CD4-positive, alpha-beta T cell treated with Interleukin-6 at 100 ng/mL for 8 hours (primary cell): ENCODE measurements at places on chromosomes 6 and 20.

DNA sequence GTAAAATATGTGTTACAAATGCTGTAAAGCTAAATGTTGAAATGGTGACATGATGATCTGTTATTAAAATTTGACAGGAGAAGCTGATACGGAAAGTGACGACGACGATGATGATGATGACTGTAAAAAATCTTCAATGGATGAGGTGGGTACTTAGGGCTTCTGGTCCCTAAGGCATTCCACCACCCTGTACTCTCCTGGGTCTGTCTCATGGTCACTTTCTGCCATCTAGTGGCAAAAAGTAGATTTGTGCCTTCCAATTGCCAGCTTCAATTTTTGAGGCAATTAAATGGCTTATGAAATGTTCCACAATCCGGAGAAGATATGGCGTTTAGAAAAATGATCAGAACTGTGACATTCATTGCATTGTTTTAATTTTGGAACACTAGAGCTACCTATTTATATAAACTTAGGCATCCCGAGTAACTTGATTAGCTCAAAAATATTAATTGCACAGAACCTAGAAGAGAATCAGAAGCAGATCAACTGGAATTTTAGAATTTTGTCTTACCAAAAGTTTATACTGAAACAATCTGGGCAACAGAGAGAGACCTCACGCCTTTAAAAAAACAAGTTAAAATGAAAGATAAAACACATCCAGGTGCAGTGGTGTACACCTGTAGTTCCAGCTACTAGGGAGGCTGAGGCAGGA lies 346.5 kb upstream of the PLCB4 start:
- peak; percentile 32 for DNase-seq

GRCh38 chr6:157221049-157221816 lies 102.1 kb downstream of the TMEM242 start:
- peak; percentile 79 for DNase-seq

DNA sequence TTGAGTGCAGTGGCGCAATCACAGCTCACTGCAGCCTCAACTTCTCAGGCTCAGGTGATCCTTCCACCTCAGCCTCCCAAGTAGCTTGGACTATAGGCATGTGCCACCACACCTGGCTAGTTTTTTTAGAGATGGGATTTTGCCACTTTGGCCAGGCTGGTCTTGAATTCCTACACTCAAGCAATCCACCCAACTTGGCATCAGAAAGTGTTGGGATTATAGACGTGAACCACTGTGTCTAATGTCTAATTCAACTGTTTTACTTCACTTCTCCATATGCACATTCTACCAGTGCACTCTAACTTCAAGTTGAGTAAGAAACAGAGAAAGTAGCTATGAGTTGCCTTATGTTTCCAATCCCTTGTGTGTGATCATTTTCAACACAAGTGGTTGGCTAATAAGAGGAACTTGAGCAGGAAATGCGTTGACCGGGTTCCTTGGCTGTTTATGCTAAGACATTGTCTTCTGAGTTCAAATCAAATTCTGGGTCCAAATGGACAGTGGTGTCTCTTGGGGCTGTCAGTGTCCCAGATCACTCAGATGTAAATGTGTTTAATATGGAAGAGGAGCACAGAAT lies 23.9 kb downstream of the ZNF337 start:
- DNase-seq = no peak

- no peak for DNase-seq
Measured at GRCh38 chr6:4384656-4385055, 249.3 kb upstream of the ECI2 start.

GRCh38 chr6:119978274-119978889 lies 628.8 kb upstream of the MAN1A1 start:
- DNase-seq = no peak

DNA sequence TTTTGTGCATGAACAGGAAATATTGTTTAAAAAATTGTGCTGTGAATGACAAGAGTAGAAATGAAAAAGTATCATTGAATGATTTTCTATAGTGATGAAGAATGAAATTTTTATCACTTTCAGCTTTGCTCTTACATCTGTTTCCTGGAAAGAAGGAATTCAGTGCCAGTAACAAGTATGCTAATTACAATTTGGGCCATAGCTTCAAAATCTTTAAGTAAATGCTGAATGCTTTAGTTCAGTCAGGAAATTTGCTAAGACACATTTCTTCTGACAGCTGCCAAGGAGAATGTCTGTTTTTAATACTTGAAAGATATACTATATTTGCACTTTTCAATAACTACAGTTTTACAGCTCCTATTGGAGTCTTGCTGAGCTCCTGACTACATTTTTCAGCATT lies 203.7 kb upstream of the RSPO3 start:
- DNase-seq = no peak

DNA sequence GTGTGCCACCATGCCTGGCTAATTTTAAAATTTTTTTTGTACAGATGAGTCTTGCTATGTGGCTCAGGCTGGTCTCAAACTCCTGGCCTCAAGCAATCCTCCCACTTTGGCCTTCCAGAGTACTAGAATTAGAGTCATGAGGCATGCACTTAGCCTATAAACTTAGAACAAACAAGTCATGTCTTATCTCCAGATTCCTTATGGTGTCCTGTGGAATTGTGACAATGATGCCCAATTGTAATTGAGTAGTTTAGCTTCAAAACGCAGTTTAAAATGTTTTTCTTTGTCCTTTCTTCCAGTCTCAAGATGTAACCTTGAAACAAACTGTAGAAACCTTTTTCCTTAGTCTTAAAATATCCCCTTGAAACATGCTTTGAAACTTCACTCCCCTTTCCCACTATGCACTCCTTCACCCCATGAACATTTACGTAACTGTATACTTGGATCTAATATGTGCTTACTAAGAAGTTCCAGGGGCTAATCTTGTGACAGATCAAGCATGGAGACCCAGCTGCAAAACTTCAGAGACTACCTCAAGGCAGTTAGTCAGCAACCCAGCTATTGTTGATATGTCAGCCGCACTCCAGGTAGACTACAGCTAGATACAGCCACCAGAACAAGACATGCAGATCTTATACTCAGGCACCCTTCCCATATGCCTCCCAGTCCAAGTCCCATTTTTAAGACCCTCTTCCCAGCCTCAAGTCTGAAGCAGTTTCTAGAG lies 46.2 kb downstream of the MAN1A1 start:
- no peak for DNase-seq

GRCh38 chr20:24653306-24653705 lies 183.9 kb downstream of the SYNDIG1 start:
- DNase-seq = no peak

GRCh38 chr6:24274441-24275083 lies 83.3 kb downstream of the DCDC2 start:
- DNase-seq = no peak

DNA sequence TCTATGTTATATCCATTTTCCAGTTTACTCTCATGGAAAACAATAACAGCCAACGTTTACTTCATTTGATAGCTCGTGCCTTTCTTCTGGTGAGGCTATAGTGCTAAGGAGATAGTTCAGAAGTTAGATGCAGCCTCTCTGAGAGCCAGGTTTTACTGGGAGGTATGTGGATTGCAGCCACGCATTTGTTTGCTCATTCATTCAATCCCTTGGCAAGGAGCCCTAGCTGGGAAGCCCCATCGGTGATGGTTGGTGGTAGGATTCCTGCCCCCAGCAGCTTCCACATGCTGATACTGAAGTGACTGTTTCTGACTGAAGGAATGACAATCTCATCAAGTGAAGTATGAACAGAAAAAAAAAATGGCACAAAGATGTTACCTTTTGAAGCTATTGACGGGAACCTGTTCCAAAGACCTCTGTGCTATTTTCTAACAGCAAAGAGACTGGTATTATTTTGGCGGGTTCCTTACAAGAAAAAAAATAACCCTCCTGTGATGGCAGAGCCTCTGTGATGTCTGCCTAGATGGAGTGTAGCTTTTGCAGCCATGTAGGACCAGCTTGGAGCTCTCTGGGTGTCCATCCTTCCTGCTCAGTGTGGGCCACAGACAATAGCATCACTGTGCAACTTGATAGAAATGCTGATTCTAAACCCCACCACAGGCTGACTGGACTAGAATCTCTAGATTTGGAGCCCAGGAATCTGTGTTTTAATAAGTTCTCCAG lies 30.6 kb downstream of the SNAP25 start:
- DNase-seq = no peak

- no peak for DNase-seq
Measured at GRCh38 chr6:13648850-13649249, 33.7 kb downstream of the NOL7 start.

DNA sequence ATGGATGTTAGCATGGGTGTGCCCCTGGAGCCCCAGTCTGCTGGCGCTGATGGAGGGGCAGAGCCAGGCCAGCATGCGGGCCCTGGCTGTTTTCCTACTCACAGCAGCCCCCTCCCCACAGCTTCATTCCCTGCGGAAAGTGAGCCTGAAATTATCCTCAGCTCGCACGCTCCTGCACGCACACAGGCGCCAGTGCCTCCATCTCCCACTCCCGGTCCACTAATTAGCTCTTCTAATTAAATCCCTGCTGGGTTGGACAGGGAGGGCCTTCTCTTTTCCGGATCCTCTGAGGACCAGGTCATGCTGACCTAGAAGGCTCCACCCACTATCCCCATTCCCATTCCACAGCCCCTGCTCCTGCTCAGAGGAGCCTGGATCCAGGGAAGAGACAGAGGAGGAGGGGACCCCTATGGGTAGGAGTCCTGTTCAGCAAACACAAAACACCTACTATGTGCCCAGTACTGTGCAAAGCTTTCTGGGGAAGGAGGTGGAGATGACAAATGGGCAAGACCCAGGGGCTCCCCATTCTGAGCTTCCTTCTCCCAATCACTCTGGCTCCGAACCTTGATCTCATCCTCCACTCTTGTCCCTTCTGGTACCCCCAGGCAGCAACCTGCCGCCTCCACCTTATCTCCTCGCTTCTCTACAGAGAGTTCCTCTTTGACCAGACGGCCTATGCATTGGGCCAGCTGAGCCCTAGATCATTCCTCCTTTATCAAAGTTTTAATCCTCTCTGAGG lies 70.2 kb upstream of the CCDC167 start:
- no peak for DNase-seq

DNA sequence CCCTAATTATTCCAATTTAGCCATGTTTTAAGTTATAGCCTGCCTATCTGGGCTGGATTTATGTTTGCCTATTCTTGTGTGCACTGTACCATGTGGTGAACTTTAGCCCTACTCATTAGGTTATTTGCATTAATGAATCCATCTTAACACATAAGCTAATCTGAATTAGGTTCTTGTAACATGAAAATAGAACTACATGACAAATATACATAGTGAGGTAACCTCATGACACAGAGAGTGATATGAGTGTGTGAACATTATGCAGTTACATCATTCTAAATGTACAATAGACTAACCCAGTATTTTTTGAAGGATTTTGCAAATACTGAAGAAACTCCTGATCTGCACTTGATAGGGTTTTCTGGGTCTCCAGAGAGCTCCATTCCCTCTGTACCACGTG lies 733.7 kb upstream of the CITED2 start:
- no peak for DNase-seq

DNA sequence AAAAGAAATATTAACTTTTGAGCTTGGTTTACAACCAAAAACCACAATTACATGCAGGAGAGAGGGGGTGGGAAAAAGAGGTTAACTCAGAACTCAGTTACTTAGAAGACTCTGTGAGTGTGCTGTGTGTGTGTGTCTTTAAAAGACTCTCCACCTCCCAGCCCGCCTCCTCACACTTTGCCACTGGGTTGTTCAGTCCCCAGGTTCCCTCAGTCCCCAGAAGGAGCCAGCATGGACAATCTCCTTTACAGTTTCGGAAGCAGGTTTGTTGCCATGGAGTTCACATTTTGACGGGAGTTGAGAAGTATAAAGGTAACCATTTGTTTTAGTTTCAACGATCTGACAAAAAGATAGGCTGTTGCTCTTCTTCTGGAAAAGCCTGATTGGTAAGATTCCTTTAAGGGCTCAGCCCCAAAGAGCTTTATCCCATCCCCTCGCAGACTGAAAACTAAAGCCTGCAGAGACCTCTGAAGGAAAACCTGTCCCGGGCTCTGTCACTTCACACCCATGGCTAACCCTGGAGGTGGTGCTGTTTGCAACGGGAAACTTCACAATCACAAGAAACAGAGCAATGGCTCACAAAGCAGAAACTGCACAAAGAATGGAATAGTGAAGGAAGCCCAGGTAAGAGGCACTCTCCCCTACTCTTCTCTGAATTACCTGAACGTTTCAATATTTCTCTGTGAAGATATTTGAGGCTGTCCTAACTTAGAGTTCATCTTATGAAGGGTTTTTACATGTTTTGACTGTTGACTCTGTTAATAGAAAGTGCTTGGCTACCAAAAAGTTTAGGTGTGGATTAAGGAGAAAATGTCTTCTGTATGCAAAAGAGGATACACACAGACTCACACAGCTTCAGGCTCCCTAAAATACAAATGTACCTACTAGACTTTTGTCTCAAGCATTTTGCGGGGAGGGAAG lies at the start of gene SPTLC3:
Gene SPTLC3, plus strand, starts transcription at position 212 of the 921 bp plus-strand sequence. Its CDS starts 296 bp downstream, at position 508.
- no peak for DNase-seq

GRCh38 chr20:21564127-21564773 lies 50.4 kb upstream of the NKX2-2 start:
- DNase-seq = no peak

- no peak for DNase-seq
Measured at GRCh38 chr6:45843848-45844521, 171.7 kb downstream of the CLIC5 start.

DNA sequence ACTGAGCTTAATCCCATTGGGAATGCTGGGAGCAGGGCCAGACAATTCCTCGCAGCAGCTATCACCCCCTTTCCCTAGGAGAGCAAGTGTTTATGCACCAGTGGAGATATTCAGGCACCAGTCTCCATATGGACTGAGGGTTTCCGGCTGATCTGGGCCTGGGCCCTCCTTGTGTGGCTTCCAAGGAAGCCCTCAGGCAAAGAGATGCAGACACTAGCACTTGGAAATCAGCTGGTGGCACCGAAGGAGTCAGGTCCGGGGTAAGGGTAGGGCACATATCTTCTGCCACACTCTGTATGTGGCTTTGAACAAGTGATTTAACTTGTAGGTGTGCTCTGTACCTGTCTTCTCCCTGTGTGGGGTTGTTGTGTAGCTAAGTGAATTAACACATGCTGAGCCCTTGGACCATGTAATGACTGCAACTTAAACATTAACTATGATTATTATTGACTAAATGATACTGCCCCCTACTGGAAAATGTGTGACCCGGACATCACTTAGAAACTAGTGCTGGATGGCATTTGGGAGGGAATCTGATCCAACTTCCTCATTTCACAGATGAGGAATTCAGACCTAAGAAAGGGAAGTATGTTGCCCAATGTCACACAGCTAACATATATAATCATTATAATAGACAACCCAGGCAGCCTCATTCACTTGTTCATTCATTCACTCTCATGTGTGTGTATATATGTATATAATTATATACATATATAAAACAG lies 19.3 kb upstream of the WFDC2 start:
- peak; percentile 36 for DNase-seq

DNA sequence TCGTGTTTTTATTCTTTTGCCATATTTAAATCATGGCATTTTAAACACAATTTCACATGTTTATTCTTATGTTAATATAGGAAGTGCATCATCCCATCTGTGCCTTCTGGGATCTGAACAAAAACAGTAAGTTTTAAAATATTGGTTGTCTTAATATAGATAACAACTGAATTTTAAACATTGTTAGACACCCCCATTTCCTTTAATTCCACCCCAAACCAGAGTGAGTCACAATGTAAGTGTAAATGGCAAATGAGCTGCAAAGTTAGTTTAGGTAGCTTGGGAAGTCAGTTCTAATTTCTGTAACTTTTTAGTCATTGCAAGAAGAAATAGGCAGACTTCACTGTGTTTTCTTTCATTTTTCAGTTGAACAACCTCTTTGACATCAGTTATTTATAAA lies 108.0 kb downstream of the ADGRG6 start:
- DNase-seq = no peak

GRCh38 chr6:56657354-56657753 lies 14.7 kb upstream of the DST start:
- DNase-seq = no peak
